ENCODE measurements at places on chromosomes 3 and 15.

GRCh38 chr3:179272385-179272784, 21.5 kb upstream of the KCNMB3 start:
- DNase-seq: no peak

DNA sequence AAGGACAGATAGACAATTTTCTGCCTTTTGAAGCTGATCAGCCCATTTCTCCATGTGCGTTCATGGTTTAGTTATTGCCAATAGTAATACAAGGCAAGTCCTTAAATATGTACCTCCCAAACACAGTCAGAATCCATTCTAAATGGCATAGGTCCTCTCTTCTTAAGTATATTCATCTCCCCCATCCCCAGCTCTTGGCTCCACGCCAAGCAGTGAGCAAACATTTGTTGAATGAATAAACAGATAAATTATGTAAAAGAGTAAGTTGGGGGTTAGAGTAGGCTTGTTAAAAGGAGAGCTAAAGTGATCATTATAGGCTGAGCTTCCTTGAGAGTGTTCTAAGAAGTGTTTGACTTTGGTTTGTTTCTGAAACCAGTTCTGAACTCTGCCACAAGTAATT, 241.3 kb downstream of the ITPR1 start:
- no peak for DNase-seq

DNA sequence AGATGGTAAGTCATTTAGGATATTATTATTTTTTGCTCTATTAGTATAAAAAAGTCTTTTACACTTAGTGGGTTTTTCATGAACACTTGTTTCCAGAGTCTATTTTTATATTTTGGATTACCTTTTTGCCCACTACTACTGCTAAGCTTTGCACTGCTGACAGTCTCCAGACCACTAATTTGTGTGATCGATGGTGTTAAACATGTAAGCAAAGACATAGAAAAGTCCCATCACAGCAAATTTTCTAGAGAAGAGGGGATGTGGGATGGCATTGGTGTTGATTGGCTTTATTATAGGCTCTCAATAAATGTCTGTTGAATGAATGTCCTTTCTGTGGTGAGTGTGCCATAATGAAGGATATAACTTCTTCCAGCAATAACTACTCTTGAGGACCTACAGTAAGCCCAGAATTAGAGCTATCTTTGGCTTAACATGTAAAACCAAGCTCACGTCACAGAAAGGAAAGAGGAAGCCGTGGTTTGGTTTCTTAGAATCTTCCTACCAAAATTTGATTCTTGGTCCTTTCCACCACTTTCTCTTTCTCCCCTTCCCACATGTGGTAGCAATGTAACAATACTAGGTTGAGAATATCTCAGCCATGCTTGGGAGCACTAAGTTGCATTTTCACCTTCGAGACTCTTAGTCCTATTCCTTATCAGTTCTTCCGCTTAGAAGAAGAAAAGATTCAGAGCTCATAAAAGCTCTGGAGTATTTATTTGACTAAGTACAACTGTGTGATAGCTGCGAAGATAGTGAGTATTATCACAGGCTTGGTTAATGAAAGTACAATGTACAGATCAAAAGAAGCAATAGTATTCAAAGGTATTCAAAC, 90.6 kb upstream of the UMPS start:
- DNase-seq: no peak

GRCh38 chr15:40130799-40131502, 22.3 kb upstream of the BMF start:
- no peak for DNase-seq

DNA sequence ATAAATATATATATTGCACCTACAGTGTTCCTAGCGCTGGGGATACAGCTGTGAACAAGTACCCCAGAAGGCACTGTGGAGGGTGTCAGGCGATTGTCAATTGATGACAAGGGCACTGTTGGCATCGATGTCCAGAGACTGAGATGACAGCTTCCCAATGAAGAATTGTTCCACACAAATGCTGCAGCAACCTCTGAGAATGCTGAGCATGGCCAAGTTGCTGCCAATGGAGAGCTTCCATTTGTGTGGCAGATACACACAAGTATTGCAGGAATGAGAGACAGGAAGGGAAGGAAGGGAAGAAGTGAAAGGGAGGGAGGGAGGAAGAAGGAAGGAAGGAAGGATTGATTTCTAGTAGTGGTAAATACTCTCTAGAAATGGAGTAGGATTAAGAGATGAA, 21.9 kb downstream of the LRTM1 start:
- no peak for DNase-seq

DNA sequence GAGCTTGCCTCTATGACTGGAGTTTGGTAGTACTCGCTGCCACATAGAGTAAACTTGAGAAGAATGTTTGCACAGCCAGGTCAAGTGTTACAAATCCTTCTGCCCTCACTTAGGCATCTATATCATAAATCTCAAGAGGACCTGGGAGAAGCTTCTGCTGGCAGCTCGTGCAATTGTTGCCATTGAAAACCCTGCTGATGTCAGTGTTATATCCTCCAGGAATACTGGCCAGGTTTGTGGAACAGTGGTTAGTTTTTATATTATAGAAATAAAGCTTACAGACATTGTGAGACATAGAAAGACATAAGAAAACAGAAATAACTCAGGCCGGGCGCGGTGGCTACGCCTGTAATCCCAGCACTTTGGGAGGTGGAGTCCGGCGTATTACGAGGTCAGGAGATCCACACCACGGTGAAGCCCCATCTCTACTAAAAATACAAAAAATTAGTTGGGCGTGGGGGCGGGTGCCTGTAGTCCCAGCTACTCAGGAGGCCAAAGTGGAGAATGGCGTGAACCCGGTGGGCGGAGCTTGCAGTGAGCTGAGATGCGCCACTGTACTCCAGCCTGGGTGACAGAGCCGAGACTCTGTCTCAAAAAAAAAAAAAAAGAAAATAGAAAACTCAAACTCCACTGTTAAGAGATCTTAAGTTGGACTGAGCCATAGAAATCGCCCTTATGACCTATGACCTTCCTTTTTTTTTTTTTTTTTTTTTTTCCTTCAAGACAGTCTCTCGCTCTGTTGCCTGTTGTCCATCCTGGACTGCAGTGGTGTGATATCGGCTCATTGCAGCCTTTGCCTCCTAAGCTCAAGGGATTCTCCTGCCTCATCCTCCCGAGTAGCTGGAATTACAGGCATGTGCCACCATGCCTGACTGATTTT, 2.2 kb downstream of the RPSA start:
- DNase-seq: no peak

DNA sequence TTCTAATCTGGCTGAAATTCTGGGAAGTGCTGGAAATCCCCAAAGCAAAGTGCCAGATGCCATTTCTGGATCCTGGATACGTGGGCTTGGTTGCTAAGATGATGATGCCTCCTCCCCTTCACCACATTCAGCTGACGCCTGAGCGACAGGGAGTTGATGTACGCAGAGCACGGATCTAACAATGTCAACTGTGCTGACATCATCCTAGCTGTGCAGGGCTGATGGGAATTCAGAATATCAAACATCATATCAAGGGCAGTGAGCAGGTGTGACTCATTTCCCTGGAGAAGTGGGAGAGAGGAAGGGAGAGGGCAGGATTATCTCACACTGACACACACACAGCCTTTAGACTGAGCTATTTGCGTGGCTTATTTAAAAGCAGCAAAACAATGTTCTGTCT, 92.6 kb upstream of the ZBTB20 start:
- DNase-seq: no peak
